Stimulated activated CD4-positive, alpha-beta T cell treated with anti-CD3 and anti-CD28 coated beads, TNF-alpha, amount 100 ng/mL, for 48 hours (primary cell): ENCODE measurements at places on chromosomes 11 and 22.

DNA sequence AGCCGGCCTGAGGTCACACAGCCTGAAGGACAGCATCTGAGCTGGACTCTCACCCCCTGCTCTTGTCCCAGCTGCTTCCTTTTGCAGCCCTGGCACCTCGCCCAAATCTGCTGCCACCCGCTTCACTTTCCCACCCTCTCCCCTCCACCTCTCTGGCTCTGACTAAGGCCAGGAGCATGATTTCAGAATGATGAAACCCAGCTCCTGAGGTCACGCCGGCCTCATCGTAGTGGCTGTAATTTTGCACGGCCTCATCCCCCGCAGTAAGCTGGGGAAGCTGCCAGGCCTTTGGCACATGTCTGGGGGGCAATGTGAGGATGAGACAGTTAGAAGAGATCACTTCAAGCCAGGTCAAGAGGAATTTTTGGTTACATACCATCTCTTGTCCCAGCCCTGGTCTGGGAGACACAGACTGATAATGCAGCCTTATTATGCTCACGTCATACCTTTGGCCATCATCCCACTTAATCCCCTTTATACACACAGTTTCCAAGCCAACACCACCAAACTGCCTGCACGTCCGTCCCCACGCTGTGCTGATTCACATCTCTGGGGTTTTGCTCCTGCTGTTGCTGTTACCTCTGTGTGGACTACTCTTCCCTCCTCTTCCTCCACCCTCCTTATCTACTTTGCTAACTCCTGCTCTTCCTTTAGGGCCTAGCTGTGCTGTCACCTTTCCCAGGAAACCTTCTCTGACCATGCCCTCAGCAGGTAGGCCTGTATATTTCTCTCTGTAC, 58.1 kb downstream of the CHRDL2 start:
- DNase-seq = no peak

- DNase-seq = no peak
Observed at GRCh38 chr11:1876361-1877063, 15.2 kb downstream of the PRR33 start.

DNA sequence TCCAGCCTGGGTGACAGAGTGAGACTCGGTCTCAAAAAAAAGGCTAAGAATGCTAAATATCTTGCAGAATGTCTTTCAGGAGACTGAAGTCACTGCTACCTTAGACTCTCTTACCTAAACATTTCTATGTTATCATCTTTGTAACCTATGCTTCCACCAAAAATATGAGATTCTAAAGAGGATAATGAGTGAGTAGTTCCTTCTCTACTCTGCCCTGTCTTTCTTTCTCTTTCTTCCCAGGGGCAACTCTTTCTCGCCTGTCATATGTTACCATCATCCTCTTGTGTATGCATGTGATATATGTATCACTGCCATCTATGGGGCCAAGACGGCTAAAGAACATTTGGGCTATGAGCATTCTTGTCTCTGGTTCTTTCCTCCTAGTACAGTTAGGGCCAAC, 9.0 kb upstream of the RASSF10 start:
- no peak for DNase-seq

- no peak for DNase-seq
Observed at GRCh38 chr22:44068422-44069191, 44.5 kb downstream of the PARVB start.

GRCh38 chr22:46587061-46587460, 33.1 kb upstream of the GRAMD4 start:
- no peak for DNase-seq

DNA sequence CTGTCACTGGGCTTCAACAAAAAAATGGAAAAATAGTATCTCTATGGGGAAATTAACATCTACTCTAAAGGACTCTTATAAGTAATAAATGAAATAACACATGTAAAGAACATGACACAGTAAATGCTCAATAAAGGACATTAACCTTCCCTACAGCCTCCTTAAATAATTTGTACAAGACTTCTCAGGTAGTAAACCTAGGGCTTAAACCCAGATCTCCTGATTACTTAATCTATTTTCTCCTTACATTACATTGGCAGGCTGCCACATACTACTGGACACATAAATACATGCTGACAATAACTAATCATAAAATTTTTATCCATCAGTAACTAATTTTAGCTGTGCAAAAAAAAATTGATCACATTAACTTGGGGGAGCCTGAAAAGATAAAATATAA, 4.9 kb downstream of the AMBRA1 start:
- no peak for DNase-seq

DNA sequence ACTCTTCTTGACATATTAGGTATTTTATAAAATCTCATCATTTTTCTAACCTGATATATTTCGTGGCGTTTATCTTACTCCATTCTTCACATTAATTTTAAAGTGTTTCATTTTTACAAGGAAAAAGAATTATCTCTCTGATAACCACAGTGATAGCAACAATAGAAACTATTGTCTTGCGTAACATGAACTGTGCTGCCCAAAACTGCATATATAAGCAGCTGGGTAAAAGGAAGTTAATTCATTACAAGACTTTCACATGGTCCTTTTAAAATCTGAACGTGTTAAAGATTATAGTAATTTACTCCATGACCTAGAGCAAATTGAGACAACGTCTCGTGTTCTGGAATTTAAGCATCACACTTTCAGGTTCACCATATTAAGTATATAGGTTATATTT, 210.4 kb upstream of the GRIA4 start:
- no peak for DNase-seq

DNA sequence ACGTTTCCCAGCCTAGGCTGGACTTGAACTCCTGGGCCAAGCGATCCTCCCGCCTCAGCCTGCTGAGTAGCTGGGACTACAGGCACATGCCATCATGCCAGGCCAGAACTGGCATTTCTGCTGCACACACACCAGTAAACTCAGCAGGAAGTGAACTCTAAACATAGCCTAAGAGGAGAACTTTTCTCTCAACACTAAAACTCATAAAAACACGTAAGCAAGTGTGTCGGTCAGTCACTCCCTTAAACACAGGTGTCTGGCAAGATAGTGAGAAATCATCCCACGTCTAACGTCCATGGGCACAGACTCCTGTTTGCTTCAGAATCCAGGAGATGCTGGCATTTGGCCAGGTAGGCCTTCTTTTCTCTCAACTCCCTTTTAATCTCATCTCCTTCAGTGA, 104.8 kb downstream of the RPL27A start:
- DNase-seq = no peak

DNA sequence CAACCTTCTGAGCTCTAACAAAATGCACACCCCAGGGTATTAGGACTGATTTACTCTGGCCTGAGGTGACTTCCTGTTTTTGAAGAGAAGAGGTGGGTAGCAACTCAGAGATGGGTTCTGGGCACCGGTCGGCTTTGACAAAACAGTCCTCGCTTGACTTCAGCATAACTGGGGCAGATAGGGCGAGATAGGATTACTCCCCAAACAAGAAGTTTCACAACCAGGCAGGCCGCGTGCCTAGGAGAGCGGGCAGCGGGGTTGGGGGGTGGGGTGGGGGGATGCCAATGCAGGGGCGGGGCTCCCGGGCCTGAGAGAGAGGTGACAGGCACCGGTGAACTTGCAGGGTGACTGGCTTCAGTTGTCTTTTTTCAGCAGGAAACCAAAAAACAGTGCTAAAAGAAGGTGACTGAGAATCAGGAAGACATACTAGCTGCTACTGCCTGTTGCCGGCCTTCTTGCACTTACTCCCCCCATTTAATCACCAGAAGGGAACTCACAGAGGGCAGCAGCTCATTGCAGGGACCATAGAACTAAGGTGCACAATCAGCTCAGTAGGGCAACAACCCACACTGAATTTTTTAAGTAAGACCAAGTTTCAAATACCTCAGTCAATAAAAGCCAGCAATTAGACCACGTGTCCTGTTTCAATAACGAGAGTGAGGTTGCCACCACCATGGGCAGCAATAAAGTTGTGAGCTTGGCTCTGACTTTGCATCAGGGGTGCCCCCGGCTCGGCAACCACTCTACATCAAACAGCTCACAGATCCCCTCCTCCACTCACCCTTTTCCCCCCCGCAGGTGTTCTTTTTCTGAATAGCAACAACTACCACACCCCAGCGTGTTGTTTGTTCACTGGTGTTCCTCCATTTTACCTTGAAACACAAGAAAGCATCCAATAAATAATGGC, 37.2 kb upstream of the ETS1 start:
- DNase-seq = no peak

DNA sequence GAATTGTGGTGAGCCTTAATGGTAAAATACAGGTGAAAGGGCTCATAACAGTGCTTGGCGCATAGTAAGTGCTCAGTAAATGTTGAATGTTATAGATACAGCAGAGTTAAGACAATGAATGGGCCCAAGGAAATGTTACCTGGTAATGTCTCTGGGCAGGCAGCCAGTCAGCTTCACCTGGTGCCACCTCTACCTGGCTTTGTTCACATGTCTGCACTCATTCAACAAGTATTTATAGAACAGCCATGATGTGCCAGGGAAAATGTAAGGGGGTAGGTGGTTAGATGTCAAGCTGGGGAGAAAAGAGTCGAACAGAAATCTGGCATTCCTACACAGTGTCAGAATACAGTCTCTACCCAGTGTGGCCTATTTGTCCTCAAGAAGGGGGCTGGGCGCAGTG, 238.8 kb upstream of the SYN3 start:
- DNase-seq = no peak

GRCh38 chr22:19057999-19058491, 64.2 kb downstream of the DGCR2 start:
- DNase-seq = no peak

- DNase-seq = no peak
Observed at GRCh38 chr11:110467556-110467955, 37.8 kb downstream of the FDX1 start.

GRCh38 chr11:3950996-3951660, 95.7 kb downstream of the STIM1 start:
- no peak for DNase-seq

DNA sequence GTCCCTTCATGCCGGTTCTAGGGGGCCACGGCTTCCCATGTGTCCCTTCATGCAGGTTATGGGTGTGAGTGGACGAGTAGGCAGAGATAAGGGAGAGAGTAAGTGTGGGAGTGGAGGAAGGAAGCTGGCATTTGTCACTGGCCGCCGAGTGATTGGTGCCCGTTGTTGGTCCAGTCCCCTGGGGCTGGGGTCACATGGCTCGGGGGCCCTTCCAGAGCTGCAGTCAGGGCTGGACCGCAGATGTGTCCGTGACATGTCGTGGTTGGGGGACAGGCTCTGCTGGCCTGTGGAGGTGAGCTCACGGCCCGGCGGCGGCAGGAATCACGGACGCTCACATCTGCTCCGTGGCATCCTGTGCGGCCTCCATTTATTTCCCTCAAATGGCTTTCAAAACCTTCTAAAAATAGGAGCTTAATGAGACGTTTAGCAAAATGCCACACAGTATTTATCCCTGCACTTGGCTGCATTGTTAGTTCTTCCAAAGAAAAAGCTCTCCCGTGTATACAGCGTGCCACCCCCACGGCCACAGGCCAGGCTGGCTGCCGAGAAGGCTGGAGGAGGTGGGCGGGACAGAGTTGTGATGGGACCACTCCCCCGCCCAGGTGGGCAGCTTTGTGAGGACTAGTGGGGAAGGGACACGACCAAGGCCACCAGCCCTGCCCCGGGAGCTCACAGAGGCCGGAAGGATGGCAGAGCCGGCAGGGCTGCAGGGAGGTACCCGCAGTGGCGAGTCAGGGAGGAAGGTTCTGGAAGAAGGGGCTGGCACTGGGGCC, 386.7 kb downstream of the TBC1D22A start:
- no peak for DNase-seq

DNA sequence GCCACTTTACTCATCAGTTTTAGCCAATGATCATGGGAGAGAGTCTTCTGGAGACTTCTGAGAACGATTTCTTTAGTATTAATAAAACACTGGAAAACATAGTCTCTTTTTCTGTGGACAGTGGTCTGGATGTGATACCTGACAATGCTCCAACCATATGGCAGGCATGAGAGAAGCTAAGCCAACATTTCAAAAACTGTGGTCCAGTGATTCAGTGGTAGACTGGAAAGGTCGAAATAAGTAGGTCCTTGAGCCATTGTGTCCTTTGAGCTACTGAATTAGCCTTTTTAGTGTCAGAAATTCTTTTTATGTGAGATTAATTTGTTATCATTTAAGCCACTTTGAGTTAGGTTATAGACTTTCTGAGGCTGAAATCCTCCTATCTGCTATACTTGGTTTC, 197.7 kb upstream of the CTSC start:
- DNase-seq = no peak

- no peak for DNase-seq
Observed at GRCh38 chr22:21025266-21025665, 7.1 kb downstream of the SLC7A4 start.

DNA sequence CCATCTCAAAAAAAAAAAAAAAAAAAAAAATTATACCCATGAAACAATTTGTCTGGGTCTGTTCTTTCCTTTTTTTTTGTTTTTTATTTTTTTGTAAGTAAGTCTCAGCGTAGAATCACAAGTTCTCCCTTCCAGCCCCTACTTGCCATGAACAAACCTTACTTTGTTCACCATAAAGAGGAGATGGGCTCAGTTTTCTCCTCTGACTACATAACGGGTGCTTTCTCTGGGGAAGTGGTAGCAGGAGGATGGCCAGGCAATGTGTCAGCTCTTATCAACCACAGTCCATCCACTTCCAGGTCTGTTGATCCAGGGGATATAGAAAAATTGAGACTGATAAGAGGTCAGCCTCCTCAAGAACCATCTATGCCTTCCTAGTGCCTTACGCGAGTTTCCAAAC, 11.0 kb downstream of the ASCC2 start:
- DNase-seq = no peak

DNA sequence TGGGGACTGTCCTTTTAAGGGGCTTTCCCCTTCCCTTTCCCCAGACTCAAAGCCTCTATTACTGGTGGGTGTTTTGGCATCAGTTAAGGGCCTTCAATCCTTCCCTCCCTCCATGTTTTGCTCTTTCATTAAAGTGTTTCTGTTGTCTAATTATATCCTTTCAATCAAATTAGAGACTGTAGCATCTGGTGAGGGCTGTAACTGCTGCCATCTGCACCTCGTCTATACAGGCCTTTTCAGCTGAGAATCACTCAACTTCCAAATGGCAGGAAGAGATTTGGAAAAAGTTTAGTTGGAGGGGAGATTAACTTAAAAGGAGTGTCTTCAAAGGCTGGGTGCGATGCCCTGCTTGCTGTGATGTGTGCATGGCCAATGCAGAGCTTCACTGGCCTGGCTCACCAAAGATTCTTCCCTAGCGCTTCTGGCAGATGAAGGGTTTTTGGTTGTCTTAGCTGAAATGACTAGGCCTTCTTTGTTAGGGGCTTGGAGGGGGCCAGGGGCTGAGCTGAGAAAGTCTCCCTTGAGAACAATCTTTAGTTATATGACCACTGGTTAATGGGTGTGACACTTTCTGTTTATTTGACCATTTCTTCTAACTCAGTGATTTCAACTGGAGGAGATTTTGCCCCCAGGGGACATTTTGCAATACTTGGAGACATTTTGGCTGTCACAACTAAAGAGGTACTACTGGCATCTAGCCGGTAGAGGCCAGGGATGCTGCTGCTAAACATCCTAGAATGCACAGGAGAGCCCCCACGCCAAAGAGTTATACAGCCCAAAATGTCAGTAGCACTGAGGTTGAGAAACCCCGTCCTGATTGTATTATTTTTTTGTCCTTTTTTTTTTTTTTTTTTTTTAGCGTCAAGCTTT, 7.5 kb downstream of the KREMEN1 start:
- no peak for DNase-seq
